ENCODE measurements at places on chromosomes 4 and X.
A peak's percentile ranks its signal among the peaks of the same experiment; 100 is the strongest.

DNA sequence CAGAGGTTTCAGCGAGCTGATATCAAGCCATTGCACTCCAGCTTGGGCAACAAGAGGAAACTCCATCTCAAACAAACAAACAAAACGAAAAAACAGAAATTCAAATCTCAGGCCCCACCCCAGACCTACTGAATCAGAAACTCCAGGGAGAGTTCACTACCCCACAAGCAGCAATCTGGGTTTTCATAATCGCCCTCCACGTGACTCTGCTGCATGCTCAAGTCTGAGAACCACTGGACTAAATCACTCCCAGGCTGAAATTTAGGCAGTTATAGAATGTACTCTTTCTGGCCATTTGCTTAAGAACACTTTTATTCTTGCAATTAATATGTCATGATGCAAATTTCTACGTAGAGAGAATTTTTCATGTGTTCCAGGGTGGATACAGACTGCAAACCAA, 287.3 kb downstream of the USP46 start:
- no peak for DNase-seq

GRCh38 chr4:106421441-106422296, 53.1 kb upstream of the GIMD1 start:
- no peak for DNase-seq

DNA sequence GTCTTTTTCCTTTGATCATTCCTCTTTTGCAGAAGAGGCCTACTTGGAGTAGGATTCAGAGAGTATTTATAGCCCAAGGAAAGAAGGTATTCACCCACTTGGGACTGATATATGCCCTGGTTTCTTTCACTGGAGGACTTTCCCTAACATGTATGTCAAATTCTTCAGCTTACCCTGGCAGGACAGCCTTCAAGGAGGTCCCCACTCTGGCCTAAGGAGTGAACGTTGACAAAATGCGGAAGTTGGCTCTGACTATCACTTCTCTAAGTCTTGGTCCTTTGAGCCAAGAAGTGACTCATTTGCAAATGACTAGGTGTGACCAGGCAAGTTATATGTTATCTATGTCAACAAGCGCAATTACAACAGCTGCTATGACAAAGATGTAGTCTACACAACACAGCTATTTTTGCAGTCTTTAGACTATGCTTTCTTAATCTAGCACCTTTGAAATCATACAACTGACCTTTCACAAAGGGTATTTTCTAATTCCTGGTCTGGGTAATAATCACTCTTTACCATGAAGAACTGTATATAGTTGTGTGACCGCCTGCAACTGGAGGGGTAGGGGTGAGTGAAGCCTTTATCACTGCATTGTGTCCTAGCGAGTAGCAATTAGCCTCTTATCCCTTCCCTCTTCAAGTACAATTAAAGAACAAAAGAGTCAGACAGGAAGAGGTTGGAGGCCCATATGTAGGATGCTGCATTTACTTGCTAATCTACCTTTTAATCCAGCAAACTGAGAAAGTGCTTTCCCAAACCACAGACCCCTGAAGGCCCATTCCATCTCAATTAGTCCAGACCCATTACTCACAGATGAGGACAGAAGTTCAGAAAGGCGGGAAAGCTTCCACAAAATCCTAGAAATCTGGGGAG, 50.1 kb downstream of the RASGEF1B start:
- peak; percentile 99 for DNase-seq

GRCh38 chr4:100113732-100114131, 76.5 kb downstream of the DDIT4L start:
- no peak for DNase-seq

DNA sequence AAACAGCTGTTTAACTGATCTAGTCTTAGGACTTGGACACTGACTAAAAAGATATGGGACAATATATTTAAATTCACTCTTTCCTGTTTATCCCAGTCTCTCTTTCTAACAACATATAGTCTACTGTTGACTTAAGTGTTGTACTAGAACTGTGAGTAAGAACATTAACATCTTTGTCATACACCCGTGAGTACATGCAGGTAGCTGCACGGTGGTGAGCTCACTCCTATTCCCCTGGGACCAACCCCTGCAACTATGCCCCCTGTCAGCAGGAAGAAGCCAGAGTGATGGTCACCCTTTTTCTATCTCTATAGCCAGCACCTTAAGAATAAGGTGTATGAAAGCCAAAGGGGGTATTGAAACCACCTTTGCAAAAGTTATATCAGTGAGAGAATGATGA, 17.6 kb downstream of the TBL1X start:
- DNase-seq, result no peak

- no peak for DNase-seq
Observed at GRCh38 chr4:54930226-54930625, 195.2 kb downstream of the KDR start.

DNA sequence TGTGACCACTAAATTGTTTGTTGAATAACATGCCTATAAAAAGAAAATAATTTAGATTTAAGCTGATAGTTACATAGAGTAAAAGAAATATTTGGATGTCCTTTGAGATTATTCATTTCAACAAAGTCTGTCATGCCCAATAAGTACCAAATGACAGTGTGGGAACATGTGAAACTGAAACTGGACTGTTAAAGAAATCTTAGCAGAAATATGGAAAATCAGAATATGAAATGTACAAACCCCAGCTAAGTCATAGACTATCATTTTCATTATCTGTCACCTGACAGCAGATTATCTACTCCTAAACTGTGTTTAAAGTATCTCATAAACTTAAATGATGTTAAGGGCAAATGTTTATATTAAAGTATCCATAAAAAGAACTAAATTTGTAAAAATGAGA, 437.8 kb upstream of the FAM241A start:
- no peak for DNase-seq

GRCh38 chr4:63965875-63966274, 443.4 kb downstream of the TECRL start:
- no peak for DNase-seq

DNA sequence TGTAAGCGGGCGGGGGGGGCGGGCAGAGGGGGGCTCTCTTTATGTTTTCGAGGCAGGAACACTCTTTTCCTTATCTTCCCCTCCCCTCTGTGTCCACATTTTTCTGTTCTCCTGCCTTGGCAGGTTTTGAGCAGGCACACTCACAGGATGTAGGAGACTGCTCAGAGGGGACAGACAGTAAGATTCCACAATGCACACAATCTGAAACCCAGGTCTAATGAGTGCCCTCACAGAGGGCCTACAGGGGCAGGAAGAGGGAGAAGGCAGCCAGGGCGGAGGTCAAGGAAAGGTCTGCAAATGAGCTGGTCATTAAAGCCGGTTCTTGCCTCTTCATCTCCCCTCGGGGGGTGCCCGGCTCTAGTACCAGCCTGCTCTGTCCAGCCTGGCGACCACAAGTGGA, 106.1 kb upstream of the ATP6AP2 start:
- DNase-seq, result no peak

DNA sequence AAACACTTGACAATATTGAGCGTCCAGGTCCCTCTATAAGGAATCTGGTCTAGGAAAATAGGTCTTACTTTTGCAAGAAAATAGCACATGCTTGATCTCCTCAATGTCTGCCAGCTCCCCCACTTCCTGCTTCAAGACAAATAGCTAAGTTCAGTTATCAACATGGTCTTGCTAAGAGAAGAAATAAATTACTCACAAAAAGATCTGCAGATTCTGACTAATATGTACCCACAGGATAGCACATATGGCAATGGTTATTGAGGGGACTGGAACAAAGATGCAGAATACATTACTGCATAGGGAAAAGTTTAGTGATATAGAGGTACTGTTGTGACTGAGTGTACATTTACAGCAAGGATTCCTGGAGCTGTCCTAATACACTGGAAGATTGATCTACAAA, 457.5 kb upstream of the GRID2 start:
- DNase-seq, result no peak

GRCh38 chrX:151977009-151977408, 2.5 kb upstream of the GABRE start:
- DNase-seq, result no peak

GRCh38 chr4:5823542-5824211, 69.2 kb downstream of the CRMP1 start:
- no peak for DNase-seq

DNA sequence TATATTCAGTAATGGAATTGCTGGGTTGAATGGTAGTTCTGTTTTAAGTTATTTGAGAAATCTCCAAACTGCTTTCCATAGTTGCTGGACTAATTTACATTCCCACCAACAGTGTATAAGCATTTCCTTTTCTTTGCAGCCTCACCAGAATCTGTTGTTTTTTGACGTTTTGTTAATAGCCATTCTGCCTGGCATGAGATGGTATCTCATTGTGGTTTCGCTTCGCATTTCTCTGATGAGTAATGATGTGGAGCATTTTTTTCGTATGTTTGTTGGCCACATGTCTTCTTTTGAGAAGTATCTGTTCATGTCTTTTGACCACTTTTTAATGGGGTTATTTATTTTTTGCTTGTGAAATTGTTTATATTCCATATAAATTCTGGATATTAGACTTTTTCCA, 13.6 kb upstream of the MAGED4B start:
- DNase-seq, result no peak

DNA sequence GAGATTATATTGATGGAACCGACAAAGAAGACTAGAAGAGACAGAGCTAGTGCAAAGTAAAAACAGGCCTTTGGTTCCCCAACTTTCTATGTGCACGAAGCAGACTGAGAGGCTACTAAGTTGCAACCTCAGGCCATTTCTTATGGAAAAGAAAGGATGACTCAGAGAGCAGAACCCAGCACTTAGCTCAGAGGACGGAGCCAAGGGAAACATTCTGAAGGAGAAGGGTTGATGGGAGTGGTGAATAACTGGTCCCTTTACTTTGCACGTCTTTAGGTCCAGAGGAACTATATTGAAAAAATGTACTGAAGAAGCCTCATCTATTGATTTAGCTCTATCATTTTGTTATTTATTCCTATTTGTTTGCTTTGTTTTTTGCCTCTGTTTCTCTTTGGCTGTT, 182.1 kb downstream of the CPE start:
- no peak for DNase-seq

- DNase-seq, result no peak
Observed at GRCh38 chrX:119853444-119853843, 681 bp upstream of the UPF3B start.

GRCh38 chr4:74628852-74629620, 165.3 kb downstream of the BTC start:
- DNase-seq, result peak; percentile 89

- DNase-seq, result no peak
Observed at GRCh38 chr4:184962125-184962638, 56.1 kb upstream of the HELT start.

DNA sequence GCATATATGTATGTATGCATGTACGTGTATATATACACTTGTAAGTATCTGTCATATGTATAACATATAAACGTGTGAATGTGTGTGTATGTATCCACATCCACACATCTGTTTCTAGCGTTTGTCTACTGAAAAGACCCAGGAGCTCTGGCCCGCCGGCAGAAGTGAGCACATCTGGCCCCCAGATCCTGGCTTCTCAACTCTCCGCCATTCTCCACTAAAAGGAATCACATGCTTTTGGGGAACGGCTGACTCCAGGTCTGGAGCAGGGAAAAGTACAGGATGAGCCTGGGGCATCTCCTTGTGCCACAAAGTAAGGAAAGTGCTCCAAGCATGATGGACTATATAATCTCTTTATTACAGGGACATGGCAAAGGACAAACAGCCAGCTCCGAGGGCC, 143.7 kb downstream of the AFAP1 start:
- DNase-seq, result no peak

- DNase-seq, result no peak
Observed at GRCh38 chr4:123871341-123871740, 474.7 kb downstream of the SPRY1 start.

GRCh38 chrX:6021316-6022091, 207.2 kb downstream of the NLGN4X start:
- DNase-seq, result no peak

Data from CD14-positive monocyte (primary cell).